ENCODE measurements at places on chromosomes 13 and 19. TPM values are rescaled to one million over a fixed set of nuclear protein-coding genes. Genes with fewer than 3 reads are reported as not detected.

DNA sequence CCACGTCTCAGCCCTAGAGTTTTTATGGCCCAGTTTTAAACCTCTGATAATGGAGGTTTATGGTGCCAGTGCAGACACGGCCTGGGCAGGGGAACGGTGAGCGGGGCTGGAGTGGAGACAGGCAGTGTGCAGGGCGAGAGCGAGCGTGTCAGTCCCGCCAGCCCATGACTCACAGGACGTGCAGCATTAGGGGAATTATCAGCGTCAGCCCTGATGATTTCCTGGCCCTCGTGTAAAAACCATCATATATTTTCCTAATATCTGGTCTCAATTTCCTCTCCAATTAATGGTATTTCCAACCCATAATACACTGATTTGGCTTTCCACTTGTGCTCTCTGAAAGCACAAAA, 104.6 kb upstream of the VSTM2B start:
- no peak for DNase-seq

DNA sequence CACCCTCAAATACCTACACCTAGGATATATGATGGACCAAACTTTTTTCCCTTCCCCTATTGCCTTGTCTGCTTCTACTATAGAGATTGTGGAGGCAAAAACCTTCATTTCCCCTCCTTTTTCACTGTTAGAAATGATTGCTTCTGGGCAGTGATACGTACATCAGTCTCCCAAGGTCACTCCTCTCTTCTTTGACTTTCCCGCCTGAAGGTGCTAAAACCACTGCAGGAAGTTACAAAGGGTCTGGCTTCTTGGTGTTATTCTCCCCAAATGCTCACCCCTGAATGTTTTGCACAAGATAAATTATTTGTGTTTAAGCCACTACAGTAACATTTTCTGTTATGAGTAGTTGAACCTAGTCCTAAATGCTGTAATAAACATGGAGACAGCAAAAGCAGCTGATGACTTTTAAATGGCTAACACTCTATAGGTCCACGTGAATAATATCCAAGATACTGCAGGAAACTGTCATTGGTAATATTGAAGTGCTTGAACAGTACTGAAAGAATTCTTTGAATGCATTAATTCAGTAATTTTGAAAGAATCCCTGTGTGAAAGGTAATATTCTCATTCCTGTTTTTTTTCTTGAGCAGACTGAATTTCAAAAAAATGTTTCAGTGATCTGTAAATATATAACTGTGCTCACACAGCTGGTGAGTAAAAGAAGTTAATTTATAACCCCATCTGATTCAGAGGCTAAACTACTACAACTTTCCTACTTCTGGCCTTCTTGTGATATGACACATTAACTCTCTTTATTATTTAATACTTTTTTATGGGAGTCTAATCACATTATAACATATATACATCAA, 865.1 kb downstream of the EFNB2 start:
- no peak for DNase-seq

DNA sequence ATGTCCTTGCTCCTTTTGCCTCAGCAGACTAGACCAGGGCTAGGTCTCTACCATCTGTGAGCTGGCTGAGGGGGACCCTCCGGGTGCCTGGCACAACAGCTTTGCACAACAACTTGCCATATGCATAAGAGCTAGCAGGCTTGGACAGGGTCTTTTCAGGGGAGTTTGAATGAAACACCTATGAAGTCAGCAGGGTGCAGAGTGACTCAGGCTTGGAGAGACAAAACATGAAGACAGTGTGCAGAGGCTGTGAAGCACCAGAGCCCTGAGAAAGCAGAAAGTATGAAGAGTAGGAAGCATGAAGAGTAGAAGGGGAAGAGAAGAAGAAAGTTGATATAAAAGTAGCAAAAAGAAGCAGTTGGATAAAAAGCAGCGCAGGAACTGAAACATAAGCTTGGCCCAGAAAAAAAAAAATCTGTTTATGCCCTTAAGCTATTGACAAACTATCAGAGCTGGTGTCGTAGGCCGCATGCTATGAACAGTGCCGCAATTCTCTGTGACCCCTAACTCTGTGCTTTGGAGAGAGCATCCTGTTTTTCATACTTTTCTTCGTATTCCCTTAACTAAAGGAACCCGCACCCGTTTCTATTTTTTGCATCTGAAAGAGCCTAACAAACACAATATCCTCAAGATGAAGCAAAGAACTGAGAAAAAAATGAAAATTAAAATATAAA, 52.7 kb upstream of the FAM216B start:
- no peak for DNase-seq

DNA sequence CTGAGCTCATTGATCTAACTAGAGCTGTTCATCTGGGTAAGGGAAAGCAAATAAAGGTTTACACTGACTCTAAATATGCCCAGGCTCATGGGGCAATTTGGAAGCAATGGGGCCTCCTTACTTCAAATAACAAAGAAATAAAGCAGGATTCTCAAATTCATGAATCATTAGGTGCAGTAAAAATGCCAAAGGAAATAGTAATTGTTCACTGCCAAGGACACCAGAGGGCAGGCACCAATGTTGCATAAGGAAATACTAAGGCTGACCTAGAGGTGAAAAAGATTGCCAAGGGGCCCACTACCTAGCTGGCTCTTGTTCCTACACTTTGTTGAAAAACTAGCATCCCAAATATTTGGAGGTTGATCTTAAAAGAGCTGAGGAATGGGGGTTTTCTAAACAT, 1686.7 kb upstream of the MIR17HG start:
- DNase-seq, result no peak

ZNF808 gene
- 40.5 TPM for total RNA-seq

ASF1B gene
- 119 TPM for total RNA-seq

PLPP2 gene
- total RNA-seq, result 0.15 TPM

Measured in activated CD4-positive, alpha-beta T cell treated with anti-CD3 and anti-CD28 coated beads, Interleukin-2, amount 10 ng/mL, durations not matched to agents 7 days and 5 days (primary cell).